ENCODE measurements at places on chromosomes 6 and 20.

DNA sequence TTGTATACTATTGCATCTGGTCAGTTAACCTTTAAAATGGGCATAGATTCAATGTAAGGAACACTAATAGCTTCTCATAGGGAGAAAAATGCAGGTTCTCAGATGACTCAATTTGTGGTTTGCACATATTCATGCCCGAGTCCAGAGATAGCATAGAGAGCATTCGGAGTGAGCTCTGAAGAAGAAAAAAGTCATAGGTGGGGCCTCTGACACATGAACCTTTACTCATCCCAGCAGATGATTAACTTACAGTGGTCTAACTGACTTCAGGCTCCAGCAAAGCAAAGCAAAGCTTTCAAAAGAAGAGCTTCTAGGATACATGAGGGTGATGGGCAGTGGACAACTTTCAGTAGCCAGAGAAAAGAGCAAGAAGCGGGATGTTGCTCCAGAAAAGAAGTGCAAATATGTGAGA is 55.3 kb upstream of the BTN3A2 start:
- no peak for DNase-seq

DNA sequence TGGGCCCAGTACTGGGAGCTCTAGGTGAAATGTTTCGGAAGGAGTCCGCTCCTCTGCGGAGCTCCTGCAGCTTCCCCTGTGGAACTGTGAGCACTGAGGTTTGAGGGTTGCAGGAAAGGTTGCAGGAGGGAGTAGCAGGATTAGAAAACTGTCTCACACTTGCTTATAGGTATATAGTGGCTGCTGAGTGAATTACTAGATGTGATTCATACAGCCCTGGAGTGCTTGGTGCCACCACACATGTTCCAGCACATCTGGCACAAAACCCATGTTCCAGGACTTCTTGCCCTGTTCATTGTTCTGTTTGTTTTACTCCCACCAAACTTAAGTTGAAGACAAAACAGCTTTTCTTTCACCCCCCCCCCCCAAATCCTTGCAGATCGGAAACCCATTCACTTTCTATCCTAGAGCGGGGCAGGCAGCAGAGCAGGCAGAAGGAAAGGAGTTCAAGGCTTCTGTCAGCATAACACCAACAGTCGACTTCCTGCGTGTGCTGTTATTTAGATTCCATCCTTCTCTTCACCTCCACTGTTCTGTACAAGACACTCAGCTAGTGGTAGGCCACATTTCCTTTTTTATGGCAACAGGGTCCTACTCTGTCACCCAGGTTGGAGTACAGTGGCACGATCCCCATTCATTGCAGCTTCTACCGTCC is 669 bp upstream of the PEX6 start:
- no peak for DNase-seq

GRCh38 chr6:154169193-154169847 is 130.3 kb downstream of the OPRM1 start:
- no peak for DNase-seq

GRCh38 chr6:134628154-134628553 is 310.2 kb upstream of the SGK1 start:
- DNase-seq = no peak

- no peak for DNase-seq
Measured at GRCh38 chr6:86017236-86017635, 374.6 kb upstream of the SYNCRIP start.

DNA sequence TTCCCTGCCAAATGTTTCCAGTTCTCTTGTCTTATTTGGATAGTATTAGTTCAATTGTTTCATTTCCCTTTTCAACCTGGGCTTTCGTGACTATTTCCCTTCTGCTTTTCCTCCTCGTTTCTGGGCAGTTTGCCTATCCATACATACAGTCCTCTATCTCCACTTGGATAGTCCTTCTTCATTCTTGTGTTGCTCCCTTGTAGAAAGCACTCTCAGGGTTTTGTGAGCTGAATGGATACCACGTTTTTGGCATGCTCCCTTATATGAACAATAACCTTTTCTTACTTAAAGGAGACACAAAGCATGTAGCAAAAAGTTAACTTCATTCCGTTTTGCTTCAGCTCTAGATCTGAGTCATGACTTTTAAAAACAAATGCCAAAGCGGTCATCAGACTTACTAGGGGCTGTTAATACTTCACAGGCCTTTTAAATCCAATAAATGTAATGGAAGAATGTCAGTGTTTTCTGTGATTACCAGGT is 16.6 kb downstream of the CRYBG1 start:
- DNase-seq = no peak

DNA sequence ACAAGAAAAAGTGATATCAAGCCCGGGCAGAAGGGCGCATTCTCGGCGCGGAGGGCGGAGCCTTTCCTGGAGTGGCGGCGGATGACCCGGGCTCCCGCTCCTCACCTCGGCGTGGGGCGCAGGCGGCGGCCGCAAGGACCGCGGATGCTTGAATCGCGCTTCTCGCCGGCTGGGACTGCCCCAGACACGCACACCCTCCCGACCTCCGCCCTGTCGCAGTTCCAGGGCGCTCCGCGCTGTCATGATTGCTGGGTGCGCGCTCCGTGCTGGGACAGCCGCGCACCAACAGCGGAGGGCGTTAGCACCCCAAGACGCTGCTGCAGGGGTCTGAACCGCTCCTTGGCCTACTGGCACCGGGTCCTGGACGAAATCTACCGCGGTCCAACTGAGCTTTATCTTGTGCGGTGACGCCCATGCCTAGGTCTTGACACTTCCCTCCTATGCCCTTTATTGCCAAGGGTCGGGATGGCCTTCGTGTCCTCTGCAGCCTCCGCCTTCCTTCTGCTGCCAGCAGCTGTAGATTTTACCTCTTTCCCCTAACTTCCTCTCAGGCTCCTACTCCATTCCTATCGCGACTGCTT is 43.3 kb downstream of the IRAK1BP1 start:
- no peak for DNase-seq

DNA sequence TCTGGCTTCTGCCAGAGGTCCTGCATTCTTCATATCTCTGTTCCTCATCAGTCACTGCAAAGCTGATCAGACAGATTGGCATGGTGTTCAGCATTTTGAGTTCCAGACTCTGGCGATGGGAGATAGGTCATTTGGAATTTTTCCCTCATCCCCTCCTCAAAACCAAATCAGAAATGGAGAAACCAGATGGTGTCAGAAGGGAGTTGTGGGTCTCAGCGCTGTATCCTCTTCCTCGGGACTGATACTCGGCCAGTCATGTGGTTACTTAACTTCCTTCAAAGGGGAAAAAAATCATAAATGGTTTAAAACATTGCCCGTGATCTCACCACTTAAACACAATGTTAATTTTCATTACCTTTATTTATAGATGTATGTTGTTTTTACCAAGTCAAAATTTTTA is 75.8 kb downstream of the IGF2R start:
- DNase-seq = no peak

DNA sequence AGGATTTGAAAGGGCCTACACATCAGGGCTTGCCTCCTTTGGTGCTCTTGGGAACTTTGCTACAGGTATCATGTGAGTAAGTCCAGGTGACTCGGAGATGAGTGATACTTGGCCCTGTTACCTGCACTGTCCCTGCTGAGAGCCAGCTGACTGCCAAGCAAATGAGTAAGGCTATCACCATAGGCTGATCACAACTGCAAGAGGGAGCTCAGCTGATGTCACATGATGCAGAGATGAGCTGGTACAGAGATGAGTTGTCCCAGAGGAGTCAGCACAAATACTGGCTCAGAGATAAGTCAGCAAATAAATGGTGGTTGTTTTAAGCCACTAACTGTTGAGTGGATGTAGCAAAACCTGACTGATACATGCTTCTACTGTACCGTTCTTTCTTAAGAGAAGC is 41.4 kb downstream of the LAMP5 start:
- no peak for DNase-seq

DNA sequence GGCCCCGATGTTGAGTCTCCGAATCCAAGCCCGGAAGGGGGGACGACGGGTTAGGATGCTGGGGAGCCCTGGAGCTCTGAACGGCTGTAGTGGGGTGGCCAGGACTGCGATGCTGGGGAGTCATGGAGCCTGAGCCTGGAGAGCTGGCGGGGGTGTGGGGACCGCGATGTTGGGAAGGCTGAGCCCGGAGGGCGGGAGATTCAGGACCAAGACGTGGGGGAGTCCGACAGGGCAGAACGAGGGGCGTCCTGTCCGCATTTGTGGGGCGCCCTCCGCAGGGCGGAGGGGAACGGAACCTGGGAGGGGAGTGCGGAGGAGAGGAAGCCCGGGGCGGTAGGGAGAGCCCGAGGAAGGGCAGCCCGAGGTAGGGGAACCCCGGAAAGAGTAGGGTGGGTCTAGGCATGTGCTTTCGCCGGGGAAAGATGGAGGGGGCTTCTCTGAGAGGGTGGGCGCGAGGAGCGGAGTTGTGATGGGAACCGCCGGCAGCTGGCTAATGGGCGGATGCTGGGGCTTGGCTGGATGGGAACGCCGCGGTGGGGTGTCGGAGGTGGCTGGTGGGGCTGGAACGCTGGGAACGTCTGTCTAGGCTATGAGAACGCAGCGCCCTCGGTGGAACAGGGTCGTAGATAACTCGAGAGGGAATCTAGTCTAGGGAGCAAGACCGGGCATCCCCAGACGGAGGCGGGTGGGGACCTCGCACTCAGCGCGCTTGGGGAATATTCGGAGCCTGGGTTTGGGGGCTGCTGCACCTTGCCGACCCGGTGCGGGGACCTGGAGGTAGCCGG is 684 bp downstream of the PAQR8 start:
- peak; percentile 5 for DNase-seq

GRCh38 chr6:67353861-67354260 is 1281.2 kb upstream of the ADGRB3 start:
- no peak for DNase-seq

DNA sequence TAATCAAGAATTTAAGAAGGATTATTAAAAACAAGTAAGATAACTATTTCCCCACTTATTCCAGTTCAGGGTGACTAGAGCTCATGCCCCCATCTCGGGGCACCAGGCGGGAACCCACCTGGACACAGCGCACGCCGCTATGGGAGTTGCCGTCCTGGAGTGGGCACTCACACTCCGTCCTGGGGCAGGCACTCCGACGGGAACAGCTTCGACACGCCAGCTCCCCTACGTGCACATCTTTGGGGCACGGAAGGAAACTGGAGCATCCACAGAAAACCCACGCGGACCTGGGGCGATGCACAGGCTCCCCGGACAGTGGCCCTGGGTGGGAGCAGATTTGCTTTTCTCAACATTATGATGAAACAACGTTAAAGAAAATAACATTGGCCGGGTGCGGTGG is 52.0 kb upstream of the GATA5 start:
- DNase-seq = no peak

DNA sequence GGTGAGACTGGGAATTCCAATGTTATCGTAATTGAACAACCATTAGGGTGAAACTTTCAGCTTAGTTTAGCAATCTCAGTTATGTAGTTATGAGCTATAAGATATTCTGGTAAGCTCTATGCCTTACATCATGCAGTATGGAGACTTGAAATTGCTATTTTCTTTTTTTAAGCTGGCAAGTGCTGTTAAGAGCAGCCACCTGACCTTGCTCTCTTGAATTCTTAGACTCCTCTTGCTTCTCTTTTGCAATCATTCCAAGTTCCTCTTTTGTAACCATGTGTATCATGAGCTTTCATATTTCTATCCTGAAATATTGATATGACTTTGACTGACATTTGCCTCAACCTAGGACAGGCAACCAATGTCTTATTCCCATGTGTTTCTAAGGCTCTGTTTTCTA is 446.3 kb upstream of the SLC35B3 start:
- no peak for DNase-seq

- no peak for DNase-seq
Measured at GRCh38 chr6:36368921-36369865, 18.3 kb downstream of the ETV7 start.

- no peak for DNase-seq
Measured at GRCh38 chr20:37342231-37343177, 3.4 kb upstream of the SRC start.

GRCh38 chr6:33314943-33315792 is 1.3 kb upstream of the TAPBP start:
- DNase-seq = no peak

DNA sequence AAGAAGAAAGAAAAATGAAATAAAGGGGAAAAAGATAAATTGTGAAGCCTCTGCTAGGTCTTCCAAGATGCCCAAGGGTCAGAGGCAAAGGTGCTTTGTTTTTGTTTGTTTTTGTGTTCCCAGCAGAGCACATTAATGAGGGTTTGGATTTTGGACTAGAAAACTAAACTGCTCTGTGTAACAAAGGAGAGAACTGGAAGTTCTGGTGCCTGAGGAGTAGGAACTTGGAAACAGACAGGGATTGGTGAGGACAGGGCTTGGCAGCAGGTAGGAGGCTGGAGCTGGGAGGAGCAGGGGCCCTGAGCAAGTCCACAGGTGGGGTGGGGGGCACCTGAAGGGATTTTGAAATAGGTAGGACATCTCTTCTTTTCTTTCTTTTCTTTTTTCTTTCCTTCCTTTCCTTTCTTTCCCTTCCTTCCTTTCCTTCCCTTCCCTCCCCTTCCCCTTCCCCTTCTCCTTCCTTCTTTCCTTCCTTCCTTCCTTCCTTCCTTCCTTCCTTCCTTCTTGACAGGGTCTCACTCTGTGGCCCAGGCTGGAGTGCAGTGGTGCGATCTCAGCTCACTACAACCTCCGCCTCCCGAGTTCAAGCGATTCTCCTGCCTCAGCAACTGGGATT is 15.3 kb upstream of the ABRACL start:
- DNase-seq = no peak

DNA sequence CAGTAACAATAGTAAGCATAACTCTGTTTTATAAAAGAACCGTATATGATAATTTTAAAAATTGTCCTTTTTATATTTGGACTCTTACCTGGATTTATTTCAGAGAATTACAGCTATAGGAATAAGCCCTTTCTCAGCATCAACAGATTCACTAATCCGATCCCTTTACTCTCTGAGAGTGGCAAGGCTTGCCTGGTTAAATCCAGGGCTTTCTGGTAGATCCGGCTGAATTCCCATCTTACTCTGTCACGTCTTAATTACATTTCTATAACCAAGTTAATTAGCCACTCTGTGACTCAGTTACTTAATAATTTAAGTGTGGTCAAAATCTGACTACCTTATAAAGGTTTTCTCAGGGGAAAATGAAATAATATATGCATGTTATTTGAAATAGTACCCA is 294.7 kb downstream of the FRK start:
- DNase-seq = no peak

- no peak for DNase-seq
Measured at GRCh38 chr20:9103955-9104354, 35.1 kb downstream of the PLCB4 start.

Measured in stimulated activated CD8-positive, alpha-beta memory T cell treated with anti-CD3 and anti-CD28 coated beads, Interleukin-7, amount 100 ng/mL, for 1 hour (primary cell).